AG09319 (cell line): ENCODE measurements at places on chromosomes 7 and 10.

DNA sequence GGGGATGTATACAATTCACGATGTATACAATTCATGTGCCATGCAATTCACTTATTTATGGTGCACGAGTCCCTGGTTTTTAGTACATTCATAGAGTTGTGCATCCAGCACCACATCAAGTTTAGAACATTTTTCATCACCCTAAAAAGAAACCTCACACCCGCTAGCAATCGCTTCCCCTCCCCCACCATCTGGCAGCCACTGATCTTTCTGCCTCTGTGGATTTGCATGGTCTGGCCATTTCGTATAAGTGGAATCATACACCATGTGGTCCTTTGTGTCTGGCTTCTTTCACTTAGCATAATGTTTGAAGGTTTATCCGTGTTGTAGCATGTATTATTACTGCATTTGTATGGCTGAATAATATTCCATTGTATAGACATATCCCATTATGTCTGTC, 52.1 kb downstream of the PRF1 start:
- DNase-seq = no peak

GRCh38 chr7:66176914-66177313, 28.2 kb upstream of the TPST1 start:
- no peak for DNase-seq

DNA sequence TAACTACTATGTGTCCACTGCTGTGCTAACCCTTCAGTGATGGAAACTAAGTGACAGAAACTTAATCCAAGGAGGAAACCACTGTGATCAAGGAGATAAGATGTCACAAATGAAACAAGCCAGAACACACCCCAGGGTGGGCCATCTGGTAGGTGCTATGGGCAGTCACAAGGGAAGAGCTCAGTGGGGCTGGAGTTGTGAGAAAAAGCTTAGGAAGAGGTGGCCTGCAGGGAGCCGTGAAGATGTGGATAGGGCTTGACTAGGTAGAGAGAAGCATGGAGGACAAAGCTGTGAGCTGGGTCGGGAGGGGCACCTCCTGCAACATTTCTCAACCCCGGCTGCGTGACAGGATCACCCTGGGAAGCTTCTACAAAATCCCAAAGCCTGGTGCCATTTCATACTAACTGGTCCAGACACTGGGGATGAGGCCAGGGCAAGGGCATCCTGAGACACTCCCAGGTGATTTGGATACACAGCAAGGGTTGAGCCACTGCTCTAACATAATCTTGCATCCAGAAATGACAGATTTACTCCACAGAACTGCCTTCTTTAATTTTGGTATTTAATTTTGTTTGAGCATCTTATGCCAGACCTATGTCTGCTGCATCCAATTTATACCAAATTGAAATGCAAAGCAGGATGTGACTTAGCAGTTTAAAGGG, 69.3 kb downstream of the OSBPL3 start:
- DNase-seq = no peak

- no peak for DNase-seq
Observed at GRCh38 chr7:135259702-135260101, 26.1 kb downstream of the STRA8 start.

DNA sequence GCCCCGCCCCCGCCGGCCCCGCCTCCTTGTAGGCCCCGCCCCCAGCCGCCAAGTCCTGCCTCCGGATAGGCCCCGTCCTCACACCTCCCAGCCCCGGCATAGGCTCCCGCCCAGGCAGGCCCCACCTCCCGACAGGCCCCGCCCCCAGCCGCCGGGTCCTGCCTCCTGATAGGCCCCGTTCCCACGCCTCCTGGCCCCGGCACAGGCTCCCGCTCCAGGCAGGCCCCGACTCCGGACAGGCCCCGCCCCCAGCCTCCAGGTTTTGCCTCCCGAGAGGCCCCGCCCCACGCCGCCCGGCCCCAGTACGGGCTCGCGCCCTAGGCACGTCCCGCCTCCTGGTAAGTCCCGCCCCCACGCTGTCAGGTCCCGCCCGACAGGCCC, 232 bp upstream of the MICALL2 start:
- peak; percentile 98 for DNase-seq

- no peak for DNase-seq
Observed at GRCh38 chr7:46452561-46453135, 531.6 kb upstream of the IGFBP3 start.

DNA sequence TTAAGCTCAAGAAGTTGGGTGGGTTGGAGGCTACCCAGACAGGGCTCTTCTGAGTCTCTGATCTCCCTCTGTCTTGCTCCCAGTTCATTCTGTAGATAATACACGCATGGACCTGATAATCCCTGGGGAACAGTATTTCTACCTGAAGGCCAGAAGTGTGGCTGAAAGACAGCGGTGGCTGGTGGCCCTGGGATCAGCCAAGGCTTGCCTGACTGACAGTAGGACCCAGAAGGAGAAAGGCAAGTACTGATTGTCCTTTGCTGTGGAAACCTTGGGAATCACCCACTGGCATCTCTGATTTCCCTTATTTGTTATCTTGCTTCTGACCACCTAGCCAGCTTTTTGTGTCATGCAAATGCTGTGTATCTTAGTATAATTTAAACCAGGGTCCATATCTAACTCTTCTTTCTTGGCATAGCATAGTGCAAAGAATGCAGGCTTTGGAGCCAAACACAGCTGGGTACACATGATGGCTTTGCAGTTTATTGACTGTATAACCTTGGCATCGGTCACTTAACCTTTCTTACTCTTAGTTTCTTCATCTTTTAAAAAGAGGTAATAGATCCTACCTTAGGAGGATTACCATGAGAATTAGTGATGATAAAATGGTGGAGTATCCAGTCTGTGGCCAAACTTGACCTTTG, 18.0 kb downstream of the PLEKHA8 start:
- no peak for DNase-seq

DNA sequence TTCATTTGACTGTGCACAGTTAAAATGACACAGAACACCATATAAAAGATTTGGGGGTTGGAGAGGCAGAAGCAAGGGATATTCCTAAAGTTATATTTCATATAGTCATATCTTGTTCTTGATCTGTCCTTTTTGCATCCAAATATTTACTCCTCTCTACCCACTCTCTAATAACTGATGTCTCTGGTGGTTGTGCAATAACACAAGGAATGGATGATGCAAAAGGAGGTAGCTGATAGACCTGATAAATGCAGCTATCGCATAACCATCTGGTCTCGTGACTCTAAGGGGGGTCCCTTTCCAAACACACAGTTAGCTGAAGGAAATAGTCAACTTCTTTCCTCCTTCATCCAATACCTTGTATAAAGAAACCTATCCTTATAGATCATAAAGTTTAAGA, 123.1 kb downstream of the POLR1F start:
- DNase-seq = no peak

GRCh38 chr7:48458701-48459524, 287.7 kb downstream of the ABCA13 start:
- no peak for DNase-seq

GRCh38 chr10:76045174-76045573, 613.8 kb downstream of the LRMDA start:
- no peak for DNase-seq

- DNase-seq = no peak
Observed at GRCh38 chr10:50550291-50550839, 73.4 kb downstream of the SGMS1 start.

GRCh38 chr7:151630851-151631569, 111.3 kb upstream of the RHEB start:
- no peak for DNase-seq

DNA sequence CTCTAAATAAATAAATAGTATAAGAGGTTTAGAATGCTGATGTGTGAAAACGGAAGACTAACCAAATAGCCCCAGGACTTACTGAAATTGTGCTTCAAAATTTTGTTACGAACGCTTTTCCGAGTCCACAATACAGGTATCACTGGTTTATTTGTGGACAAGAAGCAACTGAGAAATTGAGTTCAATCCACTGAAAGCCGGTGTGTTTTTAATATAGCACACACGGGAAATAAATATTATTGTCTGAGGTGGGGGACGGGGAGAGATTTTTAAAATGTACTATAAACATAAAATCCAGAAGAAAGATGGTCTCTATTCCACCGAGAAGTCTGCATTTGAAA, 598 bp downstream of the SLC16A12 start:
- DNase-seq = no peak

DNA sequence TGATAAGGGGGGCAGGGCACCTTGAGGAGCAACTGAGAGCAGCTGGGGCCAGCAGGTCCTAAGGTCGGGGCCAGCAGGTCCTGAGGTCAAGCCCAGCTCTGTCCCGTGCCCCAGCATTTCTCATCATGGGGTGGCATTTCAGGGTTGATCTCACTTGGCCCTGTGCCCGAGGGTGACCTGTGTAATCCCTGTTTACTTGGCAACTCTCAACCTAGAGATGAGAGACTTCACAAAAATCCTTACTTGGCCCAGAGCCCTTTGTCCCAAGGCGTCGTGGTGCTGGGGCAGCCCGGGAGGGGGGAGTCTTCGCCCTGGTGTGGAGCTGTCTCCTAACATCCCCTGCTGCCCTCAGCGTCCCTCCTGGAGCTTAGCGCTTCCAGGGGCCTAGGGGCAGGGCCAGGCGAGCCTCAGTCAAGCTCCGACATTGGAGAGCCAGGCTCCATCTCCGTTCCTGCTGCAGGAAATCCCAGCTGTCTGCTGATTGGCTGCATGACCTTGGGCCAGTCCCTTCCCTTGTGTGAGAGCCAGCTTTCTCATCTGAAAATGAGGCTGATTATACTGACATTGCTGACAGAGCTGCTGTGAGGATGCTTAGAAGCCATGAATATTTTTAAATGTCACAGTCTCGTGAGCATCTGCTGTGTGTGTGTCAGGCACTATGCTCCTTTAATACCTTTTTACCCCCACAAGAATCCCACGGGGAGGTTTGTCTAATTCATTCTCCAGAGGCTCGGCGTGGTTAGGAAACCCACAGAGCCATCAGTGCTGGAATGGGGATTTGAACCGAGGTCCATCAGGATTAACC, 94.3 kb downstream of the ZMIZ1 start:
- no peak for DNase-seq
